Hematopoietic multipotent progenitor cell (in vitro differentiated cells): ENCODE measurements at places on chromosomes 3 and 15. TPM values are rescaled to one million over a fixed set of nuclear protein-coding genes. Genes with fewer than 3 reads are reported as not detected.

DNA sequence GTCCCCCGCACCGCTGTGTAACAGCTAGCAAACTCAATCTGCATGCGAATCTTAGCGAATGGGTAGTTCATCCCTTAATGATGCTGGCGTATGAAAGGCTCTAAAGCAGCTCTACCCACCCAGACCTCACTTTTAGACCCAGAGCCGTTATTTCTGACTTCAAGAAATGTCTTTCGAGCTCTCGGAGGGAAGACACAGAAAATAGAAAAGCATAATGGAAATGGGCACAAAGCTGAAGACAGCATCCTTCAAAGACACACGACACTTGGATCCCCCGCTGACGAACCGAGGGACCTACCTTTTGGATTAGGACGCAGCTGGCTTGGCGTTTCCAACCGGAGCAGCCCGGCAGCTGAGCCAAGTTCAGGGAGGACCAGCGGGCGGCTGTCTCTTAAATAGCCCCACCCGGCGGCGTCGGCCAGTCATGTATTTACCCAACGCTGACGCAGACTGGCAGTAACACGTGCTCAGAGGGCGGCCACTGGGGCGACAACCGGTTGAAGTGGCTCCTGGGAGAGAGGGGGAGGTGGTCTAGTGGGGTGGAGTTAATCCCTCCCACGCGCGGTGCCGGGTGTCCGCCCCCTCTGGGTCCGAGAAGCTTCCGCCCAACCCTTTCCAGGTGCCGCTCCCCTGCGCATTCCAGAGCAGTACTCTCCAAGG lies 1.5 kb downstream of the CCK start:
- DNase-seq = peak; percentile 23

Gene HYAL1
- 0.27 TPM for total RNA-seq

Gene MYO5A
- 17.5 TPM for total RNA-seq

Gene NR2E3
- total RNA-seq = not detected
